ELF-1 (cell line): ENCODE measurements at places on chromosomes 3 and 15.

- no peak for DNase-seq
These were observed 54.2 kb downstream of the ANKRD28 start for GRCh38 chr3:15743587-15744009.

GRCh38 chr3:151639418-151639740, 94.3 kb upstream of the AADACL2 start:
- DNase-seq = no peak

- no peak for DNase-seq
These were observed 276.0 kb downstream of the SV2B start for GRCh38 chr15:91376038-91376437.

GRCh38 chr3:16063603-16064002, 110.9 kb upstream of the GALNT15 start:
- no peak for DNase-seq

DNA sequence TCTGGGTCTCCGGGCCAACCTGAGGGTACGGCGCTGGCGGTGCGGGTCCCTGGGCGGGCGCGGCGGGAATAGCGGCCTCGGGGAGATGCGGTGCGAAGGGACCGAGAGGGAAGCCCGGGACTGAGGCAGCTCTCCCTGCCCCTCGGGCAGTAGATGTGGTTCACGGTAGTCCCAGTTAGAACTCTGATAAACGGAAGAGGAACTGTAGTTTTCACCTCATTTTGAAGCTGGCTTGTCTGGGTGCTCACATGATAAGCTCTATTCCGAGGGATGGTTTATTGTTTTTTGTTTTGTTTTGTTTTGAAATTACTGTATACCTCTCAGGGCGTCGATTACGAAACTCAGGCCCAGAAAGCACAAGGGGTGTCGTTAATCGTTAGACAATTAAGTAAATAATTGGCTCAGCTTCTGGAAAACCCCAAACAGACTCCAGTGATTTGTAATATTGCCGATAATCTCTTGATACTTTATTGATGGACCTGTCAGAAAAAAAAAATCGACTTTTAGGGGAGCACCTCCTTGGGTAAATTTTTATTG, 413 bp downstream of the NUSAP1 start:
- no peak for DNase-seq

DNA sequence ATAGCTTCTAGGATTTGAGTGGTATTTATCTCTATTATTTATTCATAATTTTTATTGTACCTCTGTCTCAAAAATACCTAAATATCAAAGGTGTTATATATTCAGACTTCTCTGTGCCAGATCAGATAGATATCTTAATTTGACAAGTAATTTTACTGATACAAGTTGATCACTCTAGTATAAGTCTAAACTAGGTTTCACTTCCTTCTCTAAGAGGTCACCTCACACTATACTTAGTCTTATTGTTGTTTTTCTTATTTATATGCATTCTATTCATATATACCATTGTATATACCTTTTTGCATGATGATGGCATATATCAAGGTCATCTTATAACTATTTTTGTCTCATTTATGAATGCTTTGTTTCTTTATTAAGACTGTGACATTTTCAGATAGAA, 26.4 kb upstream of the HGD start:
- DNase-seq = no peak

DNA sequence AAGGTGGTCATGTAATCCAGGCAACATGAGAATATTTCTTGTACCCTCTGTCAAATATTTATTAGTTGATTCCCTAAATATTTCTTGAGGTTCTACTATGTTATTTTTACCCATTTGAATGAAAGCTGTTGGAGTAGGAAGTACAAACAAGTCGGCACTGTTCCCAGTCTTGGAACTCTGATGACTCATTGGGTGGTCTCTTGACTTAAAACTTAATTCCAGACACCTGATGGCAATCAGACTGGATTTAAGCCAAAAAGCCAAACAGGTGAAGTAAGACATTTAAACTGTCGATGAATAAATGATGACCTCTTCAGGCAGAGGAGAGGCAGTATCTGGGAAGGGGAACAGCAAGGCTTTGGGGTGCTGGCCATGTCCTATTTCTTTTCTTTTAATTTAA, 22.8 kb downstream of the C2CD4A start:
- DNase-seq = no peak

DNA sequence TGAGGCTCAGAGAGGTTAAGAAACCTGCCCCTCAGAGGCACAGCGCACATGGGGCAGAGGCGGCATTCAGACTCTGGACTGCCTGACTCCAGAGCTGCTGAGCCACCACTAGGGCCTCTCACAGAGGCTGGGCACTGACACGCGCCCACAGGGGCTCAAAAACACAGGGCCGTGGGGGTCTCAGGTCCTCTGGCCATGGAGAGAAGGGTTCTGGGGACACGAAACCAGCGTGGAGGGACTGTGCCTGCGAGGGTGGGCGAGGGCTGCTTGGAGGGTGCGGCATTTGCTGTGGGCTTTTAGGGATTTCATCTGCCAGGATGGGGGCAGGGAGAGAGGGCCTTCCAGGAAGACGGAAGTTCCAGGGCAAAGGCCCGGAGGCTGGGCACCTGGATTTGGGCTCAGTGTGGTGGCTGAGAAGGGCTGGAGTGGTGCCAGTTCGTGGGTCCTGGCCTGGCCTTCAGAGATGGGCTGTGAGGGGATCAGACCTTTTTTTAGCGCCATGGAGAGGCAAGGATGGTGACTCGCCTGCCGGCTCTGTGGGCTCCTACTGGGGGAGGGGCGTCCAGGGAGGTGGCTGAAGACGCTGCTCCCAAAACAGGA, 69.6 kb downstream of the EFCAB12 start:
- no peak for DNase-seq

- DNase-seq = no peak
These were observed 18.4 kb downstream of the TM4SF18 start for GRCh38 chr3:149314807-149315578.

DNA sequence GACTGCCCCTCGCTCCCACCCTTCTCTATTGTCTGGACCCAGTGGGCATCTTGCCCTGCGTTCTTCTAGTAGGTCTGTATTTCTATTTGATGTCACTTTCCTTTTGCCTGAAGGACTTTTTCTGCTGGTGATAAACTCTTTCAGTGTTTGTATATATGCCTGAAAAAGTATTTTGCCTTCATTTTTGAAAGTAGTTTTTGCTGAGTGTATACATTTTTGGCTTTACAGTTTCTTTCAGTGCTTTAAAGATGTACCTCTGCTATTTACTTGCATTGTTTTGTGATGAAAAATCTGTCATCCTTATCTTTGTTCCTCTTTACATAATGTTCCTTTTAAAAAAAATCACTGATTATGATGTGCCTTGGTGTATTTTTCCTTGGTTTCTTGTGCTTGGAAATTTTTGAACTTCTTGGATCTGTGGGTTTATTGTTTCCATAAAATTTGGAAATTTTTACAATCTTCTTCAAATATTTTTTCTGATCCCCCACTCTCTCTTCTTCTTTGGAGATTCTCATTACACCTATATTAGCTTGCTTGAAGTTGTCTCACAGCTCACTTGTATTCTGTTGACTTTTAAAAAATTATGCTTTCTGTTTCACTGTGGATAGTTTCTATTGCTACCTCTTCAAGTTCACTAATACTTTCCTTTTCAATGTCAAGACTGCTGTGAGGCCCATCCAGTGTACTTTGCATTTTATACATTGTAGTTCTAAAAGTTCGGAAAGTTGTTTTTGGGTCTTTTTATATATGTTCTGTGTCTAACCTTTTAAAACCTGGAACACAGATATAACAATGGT, 67.8 kb downstream of the RGMA start:
- no peak for DNase-seq

- no peak for DNase-seq
These were observed 39.3 kb downstream of the DNAJC13 start for GRCh38 chr3:132456571-132456970.

- DNase-seq = no peak
These were observed 4.8 kb downstream of the VWA5B2 start for GRCh38 chr3:184234224-184234623.

GRCh38 chr3:15436246-15436645, 8.8 kb downstream of the EAF1 start:
- no peak for DNase-seq

DNA sequence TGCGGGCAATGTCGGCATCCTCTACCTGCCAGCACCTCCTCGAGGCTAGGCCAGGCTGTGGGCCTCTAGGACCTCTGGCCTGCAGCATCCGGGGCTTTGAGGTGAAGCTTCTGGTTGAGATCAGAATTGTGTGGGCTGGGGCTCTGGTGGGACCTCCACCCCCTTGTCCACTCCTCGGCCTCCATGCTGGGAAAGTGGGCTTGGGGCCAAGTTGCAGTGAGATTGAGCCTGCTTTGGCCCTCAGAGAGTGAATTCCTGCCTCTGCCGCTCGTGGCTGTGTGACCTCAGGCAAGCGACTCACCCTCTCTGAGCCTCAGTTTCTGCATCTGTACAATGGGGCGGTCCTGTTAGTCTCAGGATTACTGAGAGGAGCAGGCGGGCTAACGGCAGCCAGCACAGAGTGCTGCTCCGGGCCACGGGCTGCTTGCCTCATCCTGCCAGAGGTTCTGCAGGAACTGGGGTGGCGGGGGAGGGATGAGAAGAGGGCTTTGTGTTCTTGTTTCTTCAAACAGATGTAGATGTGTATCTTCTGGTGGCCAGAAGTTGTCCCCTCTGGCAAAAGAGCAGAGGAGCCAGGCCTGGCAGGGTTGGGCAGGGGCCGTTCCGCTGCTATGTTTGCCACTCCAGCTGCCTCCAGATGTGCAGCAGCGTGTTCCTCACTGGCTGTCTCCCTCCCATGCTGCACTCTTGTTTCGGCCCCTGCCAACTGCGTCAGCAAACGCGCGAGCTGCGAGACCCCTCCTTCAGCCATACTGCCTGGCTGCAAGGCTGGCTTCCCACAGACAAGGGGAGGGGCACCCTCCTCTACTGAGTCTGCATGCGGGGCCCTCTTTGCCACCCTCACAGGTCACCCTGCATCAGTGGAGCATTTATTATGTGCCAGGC, 33.7 kb downstream of the FBLN2 start:
- no peak for DNase-seq

- DNase-seq = peak; percentile 52
These were observed 6.8 kb downstream of the SOX14 start for GRCh38 chr3:137770835-137771399.

GRCh38 chr15:48191574-48192225, at the start of gene CTXN2:
Gene CTXN2 (plus strand): TSS chr15:48191665. CDS start chr15:48201301, 9,636 bp downstream.
- peak; percentile 24 for DNase-seq

- DNase-seq = peak; percentile 11
These were observed 253.4 kb upstream of the LRRC3B start for GRCh38 chr3:26369133-26369532.

- no peak for DNase-seq
These were observed 3.8 kb downstream of the TM2D3 start for GRCh38 chr15:101648356-101648755.

DNA sequence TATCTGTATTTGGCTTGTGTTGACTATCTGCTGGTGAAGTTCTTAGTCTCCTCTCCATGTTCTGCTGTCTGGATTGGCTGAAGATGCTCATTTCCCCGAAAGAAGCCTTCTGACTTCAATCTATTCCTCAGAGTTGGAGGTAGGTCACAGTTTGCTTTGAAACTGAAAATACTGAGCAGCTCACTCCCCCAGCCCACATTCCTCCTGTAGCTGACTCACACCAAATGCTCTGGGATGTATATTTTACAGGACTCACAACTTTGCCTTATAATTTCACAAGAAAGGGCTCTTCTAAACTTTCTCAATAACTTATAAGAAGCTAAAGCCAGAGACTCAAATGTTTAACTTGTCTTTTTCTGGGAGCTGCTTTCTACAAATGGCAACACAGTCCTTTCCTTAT, 36.3 kb upstream of the SNX4 start:
- DNase-seq = no peak

GRCh38 chr15:57401546-57401945, 25.2 kb downstream of the CGNL1 start:
- no peak for DNase-seq

DNA sequence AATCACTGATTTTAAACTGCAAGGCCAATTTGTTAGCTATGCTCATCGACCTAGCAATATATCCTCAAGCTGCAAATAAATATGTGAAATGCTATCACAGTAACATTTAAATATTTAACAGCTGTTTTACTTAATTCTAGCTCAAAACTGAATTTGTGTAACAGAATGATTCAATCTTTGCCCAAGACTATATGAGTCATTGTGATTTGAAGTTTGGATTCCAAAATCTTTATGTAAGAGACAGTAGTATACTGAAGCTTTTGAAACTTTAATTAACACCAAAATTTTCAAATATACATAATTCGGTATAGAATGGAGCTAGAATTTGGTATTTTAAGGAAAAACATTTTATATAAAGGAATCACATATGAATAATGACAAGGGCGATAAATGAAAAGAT, 603.0 kb upstream of the ROBO2 start:
- no peak for DNase-seq

DNA sequence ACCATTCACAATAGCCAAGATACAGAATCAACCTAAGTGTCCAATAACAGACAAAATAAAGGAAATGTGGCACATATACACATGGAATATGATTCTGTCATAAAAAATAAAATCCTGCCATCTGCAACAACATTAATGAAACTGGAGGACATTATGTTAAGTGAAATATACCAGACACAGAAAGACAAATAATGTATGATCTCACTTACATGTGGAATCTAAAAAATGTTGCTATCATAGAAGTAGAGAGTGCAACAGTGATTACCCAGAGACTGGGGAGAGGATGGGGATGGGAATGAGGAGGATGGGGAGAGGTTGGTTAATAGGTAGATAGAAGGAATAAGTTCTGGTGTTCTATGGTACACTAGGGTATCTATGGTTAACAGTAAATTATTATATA, 28.7 kb downstream of the MRPL3 start:
- no peak for DNase-seq

- DNase-seq = peak; percentile 37
These were observed 810 bp downstream of the PTPRG start for GRCh38 chr3:61562042-61562720.

GRCh38 chr3:22101351-22101750, 350.3 kb upstream of the ZNF385D start:
- DNase-seq = no peak

DNA sequence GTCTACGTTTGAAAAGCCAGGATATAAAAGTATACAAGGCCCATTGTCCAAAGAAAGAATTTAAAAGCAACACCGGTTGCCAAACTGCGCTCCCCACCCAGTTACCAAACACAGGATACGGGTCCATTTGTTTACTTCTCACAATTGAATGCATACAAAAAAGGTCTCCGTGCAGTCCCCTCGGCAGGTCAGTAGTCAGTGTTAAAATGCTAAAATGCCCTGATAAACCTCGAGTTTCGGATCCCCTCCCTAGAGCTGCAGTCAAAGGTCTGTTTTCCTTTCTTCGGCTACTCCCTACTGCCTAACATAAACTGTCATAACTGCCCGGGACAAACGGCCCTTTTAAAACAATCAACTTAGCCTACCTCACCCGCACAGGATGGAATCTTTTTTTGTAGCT, 534.6 kb downstream of the FOXP1 start:
- no peak for DNase-seq

GRCh38 chr3:60536420-60536819, 714.8 kb downstream of the FHIT start:
- DNase-seq = no peak
